Inflammatory macrophage (primary cell): ENCODE measurements at places on chromosomes 5 and 9.

DNA sequence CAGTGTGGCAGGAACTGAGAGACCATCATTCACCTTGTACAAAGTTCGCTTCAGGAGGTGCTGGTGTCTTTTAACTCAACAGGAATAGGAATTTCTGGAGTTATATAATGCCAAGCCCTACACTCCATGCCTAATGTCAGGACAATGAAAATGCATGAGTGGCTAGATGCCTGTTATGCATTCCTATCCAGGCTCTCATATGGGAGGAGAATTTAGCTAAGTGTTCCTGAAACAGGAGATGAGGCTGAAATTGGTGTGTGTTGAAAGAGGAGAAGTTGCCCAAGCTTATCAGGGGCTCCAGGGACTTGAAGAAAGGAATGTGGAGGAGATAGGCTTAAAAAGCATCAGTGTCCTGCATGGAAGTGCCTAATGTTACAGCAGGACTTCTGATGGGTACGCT lies 26.8 kb upstream of the PRUNE2 start:
- DNase-seq = no peak

GRCh38 chr5:109406719-109407118 lies 3.1 kb downstream of the PJA2 start:
- no peak for DNase-seq

DNA sequence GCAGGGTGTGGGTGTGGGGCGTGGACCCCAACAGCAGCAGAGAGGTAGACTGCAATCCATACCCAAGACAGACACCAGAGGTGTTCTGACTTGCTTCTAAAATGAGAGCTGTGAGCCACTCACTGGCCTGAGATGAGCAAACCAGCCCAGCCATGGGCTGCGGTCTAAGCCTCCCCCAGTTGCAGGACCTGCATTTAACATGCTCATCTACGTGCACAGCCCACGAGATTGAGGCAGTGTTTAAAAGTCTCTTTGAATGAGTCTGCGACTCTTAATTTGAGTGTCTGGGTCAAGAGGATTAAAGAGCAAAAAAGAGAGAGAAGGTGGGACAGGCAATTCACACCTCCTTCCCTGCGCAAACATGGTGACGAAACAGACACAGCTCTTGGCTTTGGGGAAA lies 5.9 kb downstream of the SURF4 start:
- no peak for DNase-seq

- DNase-seq = no peak
Measured at GRCh38 chr9:37369671-37370070, 52.8 kb upstream of the GRHPR start.

- DNase-seq = no peak
Measured at GRCh38 chr5:9479361-9479760, 66.5 kb downstream of the SEMA5A start.

DNA sequence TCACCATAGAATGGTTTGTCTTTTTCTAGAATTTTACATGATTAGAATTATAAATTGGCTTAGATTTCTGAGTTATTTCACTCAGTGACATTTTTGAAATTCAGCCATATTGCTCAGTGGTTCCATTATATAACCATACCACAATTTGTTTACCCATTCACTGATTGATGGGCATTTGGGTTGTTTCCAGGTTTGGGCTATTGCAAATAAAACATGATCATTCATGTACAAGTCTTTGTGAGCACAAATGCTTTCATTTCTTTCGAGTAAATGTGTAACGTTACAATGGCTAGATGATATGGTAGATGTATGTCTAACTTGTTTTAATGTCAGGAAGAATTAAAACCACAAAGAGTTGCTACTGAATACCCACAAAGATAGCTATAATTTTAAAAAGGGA lies 279.9 kb upstream of the TARS1 start:
- DNase-seq = no peak

DNA sequence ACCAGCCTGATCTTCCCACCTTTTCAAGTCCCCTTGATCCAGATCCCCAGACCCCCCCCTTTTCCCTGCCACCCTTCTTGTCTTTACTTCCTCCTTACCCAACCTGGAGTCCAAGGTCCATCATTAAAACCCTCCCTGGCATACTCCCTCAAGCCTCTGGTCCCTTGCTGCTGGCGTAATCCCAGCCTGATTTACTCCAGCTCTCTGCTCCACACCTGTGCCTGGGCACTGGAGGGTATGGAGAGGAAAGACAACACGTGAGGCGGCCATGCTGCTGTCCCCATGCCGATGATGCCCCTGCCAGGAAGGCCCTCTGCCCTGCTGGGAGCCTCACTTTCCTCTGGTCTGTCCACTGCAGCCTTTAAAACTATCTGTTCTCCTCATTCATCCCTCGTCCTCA lies 5.1 kb downstream of the B4GALT7 start:
- DNase-seq = no peak

DNA sequence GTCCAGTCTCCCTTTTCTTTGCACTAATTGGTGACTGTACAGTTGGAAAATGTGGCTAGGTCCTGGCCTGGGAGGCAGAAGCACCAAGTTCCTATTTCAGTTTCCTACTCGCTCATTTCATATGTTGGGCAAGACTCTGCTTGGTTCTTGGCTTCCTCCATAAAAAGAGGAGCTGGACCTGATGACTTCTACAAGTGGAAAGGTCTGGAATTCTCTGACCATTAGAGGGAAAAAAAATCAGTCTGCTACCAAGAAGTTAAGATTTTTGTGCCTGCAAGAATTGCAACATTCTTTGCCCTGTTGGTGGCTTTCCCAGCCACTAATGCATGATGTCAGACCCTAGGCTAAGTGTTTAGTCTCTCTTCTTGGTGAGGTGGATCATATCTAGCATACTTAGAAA lies 91.5 kb downstream of the WDR41 start:
- DNase-seq = peak; percentile 50

DNA sequence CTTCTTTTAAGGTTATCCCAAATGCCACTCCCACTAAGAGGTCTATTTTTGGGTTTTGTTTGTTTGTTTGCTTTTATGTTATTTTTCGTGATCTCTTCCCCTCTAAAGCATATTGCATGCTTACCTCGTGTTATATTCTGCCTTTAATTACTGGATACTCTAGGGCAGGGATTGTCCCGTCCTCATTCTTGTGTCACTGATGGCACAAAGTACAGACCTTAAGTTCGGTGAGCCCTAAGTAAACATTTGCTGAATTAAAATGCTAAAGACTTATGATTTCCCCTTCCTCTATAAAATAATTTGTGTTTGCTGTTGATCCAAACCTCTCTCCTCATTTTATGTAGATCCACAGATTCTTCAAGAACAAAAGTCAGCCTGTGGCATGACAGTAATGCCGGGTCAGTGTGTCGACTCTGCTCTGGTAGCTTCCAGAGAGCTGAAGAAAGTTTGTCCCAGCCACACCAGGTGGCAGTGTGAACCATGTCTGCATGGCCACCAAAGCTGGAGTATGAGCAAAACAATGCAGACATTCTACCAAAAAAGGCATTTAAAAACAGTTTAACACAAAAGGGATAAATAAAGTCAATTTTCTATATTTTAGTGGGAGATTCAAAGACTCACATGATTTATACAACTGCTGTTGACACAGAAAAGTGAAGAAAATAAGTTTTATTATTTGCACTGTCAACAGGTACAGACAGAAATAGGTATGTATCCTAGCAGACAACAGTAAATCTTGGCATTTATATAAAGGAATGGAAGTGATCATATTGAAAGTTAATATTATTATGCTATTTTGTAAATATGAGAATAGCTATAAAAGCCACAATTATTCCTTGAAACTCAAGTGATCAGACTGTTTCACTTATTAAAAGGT lies 17.9 kb upstream of the POC5 start:
- DNase-seq = peak; percentile 11

DNA sequence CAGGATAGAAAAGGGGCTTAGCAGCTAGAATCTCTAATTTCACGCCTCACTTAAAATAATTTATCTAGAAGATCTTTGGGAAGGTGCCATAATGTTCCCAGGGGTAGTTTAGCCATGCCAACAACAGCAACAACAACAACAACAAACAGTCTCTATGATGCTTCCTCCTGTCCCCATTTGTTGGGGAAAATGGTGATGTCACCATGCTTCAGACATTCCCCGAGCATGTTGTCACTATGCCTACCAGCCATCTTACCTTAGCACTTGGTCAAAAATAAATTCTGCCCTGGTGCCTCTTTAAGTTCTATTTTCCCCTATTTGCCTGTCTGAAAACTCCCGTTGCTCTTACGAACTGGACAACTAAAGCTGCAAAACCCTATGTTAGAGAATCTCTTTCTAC lies 76.6 kb downstream of the KCNN2 start:
- no peak for DNase-seq

GRCh38 chr5:78659714-78660113 lies 11.1 kb upstream of the LHFPL2 start:
- no peak for DNase-seq

GRCh38 chr5:136174021-136174659 lies 18.8 kb downstream of the SMIM32 start:
- peak; percentile 42 for DNase-seq

GRCh38 chr9:133888809-133889491 lies 103.2 kb downstream of the VAV2 start:
- DNase-seq = no peak

- DNase-seq = no peak
Measured at GRCh38 chr9:79107911-79108676, 463.7 kb upstream of the TLE4 start.

DNA sequence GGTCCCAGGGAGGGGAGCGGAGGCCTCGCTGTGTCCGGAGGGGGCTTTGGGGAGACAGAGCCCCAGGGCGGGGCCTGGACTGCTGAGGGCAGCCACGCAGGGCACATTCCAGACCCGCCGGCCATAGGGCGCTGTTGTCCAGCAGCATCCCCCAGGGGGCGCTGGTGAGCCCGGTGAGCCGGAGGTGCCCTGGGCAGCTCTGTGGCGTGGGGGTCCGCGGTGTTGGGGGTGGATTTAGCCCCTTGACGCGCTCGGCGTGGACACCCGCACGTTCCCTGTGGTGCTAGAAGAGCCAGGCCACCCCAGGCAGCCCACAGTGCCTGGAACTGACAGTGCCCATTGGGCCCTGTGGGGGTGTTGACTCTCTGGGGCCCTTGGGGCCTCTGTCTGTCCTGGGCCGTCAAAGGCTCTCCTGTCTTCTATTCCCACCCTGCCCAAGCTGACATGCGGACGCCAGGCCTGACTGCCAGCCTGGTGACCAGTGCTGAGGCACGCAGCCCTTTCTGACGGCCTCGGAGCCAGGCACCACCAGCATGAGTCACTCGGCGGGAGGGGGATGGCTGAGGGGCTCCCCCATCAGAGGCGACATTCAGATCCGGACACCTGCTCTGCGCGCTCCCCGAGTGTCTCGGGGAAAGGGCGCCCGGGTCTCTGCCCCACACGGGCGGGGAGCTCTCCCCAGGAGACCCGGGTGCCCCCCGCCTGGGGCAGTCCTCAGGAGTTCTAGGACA lies 23.9 kb downstream of the TPPP start:
- no peak for DNase-seq

DNA sequence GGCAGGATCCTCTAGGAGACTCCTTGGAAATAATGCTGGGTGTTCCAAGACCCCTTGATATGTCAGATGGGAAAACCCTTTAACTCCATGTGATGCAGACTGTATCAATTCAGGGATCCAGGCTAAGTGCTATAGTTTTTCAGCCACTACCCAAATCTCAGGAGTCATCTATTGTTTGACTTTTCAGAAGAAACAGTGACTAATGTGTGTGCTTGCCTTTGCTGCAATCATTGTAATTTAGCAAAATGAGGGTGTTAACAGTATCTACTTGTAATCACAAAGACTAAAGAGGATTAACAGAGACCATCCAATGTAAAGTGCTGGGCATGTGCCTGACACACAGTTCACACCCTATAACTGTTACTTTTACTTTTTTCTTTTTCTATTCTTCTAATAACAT lies 309.6 kb upstream of the RFX3 start:
- no peak for DNase-seq

GRCh38 chr9:34382879-34383278 lies 6.2 kb upstream of the MYORG start:
- no peak for DNase-seq

DNA sequence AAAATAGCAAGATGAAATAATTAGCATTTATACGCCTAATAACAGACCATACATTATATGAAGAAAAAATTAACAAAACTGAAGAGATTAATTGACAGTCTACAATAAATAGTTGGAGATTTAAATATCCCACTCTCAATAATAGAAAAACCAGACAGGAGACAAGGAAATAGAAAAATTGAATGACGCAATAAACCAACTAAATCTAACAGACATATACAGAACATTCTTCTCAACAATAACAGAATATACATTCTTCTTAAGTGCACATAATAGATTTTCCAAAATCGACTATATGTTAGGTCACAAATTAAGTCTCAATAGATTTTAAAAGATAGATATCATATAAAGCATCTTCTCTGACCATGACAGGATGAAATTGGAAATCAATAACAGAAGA lies 25.6 kb upstream of the RNF180 start:
- DNase-seq = no peak

DNA sequence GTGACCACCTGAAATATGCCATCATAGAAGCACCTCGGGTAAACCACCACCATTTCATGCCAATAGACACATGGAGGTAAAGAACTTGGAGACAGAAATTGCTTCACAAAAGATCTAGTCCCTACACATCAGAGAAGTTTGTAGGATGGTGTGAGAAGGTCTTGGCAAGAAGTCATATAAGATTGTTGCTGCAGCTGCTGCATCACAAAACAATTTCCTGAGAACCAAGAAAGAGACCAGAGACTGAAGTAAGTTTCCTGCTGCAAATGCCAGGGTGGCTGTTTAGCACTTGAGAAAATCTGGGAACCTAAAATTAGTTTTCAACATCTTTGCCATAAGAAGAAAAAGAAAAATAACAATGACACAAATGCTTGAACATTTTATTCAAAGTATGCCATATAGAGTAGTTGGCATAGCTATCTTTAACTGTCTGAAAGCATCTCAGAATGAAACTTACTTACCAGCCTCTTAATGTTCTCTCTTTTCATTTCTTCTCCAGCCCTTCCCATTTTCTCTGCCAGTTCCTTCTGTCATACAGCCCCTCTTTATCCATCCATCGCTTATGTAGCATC lies 114.3 kb downstream of the KCTD16 start:
- DNase-seq = no peak

DNA sequence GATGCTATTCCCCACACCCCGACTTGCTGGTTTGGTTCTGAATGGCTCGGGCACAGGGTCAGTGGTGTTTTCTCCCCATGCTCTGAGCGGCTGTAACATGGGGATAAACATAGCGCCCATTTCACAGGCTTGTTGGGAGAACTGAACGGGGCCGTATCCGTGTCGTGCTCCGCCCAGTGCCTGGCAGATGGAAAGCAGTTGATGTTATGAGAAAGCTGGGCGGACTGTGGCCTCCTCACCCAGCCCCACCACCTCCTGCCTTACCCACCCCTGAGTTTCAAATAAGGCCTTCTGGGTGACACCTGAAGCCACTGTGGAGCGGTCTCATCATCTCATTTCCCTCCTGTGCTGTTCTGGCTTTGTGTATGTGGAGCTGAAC lies 14.5 kb downstream of the ORM2 start:
- no peak for DNase-seq

- DNase-seq = no peak
Measured at GRCh38 chr9:85428230-85428629, 313.5 kb downstream of the AGTPBP1 start.

- DNase-seq = no peak
Measured at GRCh38 chr9:34994260-34994899, 4.8 kb downstream of the DNAJB5 start.
